ENCODE measurements at places on chromosomes 1 and 21. TPM values are rescaled to one million over a fixed set of nuclear protein-coding genes. Genes with fewer than 3 reads are reported as not detected.

Gene SYT6
- total RNA-seq, result not detected

GRCh38 chr1:211701733-211702132, 26.3 kb upstream of the NEK2 start:
- no peaks in the 10 kb centered on the region for H3K4me1 ChIP-seq
- no peaks in the 10 kb centered on the region for H3K27me3 ChIP-seq
- H3K27ac ChIP-seq, result no peak overlapping the region
- H3K4me3 ChIP-seq, result no peak overlapping the region
- DNase-seq, result no peak

GRCh38 chr1:61606448-61607312, 118.3 kb downstream of the TM2D1 start:
- peak; percentile 84 for DNase-seq
- H3K27ac ChIP-seq, result peak overlapping the region; percentile 98
- H3K4me1 ChIP-seq, result peaks cover 43% of the 10 kb centered on the region

DNA sequence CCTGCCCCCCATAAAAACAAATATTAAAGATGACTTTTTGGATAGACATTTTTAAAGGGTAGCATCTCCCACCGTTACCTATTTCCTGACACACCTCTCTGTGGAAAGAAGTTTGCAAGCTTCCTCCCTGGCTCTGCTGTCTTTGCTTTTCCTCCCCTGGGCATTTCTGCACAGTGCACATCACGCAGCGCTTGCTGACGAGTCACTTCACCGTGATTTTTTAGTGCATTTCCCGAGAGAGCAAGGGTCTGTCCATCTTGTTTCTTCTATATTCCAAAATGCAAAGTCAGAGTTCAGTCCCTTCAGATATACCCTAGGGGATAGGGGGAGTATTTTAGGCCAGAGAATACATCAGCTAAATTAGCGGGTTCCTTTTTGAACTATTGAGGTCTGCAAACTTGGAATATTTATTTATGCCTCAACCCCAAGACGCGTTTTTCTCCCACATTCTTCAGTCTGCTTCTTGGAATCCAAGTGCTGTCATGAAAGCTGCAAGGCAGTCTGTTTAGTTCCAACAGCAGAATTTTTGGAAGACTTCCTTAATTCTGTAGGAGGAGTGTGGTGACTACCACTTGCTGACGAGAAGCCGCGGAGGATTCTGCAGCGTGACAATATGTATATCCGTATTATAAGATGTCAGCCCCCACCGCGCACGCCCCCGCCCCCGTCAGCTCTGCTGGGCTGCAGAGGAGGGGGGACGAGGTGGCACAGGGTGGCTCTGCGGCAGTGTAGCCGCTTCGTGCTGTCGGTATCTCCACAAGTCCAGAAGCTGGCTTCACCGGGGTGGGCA, 22.4 kb downstream of the SMYD2 start:
- DNase-seq, result no peak
- no peaks in the 10 kb centered on the region for H3K36me3 ChIP-seq
- H3K4me3 ChIP-seq, result peak overlapping the region; percentile 54
- H3K4me1 ChIP-seq, result no peaks in the 10 kb centered on the region

Measured in thoracic aorta (tissue), 2 donors.